ENCODE measurements at places on chromosomes 16 and 17. TPM values are rescaled to one million over a fixed set of nuclear protein-coding genes. Genes with fewer than 3 reads are reported as not detected.

CFAP97D1 gene
- not detected for total RNA-seq

EVPLL gene
- not detected for total RNA-seq

MYCBPAP gene
- total RNA-seq: 0.97 TPM

PRDM7 gene
- not detected for total RNA-seq

DHRS11 gene
- 2.7 TPM for total RNA-seq

KRTAP4-4 gene
- total RNA-seq: not detected

KSR1 gene
- total RNA-seq: 32.9 TPM
